Gastroesophageal sphincter (tissue), 4 donors: ENCODE measurements at places on chromosomes 1 and 21.

GRCh38 chr1:211925016-211925415, 94.5 kb upstream of the LPGAT1 start:
- no peak for ATAC-seq

- ATAC-seq: no peak
These were observed 611.6 kb downstream of the SMYD3 start for GRCh38 chr1:245895455-245895959.

GRCh38 chr1:248372394-248372793, 3.2 kb upstream of the OR2T6 start:
- ATAC-seq: no peak

GRCh38 chr1:206686478-206687249, 2.0 kb downstream of the MAPKAPK2 start:
- no peak for ATAC-seq

GRCh38 chr1:14522926-14523241, 75.6 kb upstream of the KAZN start:
- peak; percentile 57 for ATAC-seq

- ATAC-seq: no peak
These were observed 289.1 kb downstream of the TGFB2 start for GRCh38 chr1:218634212-218634611.

DNA sequence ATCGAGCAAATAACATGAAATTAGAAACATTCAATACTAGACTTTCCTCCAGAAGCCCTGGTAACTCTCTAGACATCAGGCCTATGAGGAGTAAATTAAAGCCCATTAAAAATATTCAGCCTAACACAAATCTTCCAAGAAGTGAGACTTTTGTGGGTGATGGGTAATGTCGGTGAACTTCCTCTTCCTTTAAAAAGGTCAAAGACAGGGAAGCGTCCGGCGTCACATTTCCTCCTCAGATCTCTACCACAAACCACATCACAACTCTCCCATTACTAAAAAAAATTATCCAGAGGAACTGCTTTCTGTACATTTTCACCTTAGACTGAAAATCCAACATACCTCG, 1.4 kb downstream of the EIF4G3 start:
- no peak for ATAC-seq

- ATAC-seq: peak; percentile 89
These were observed 71.1 kb downstream of the NIBAN1 start for GRCh38 chr1:184903111-184903692.

DNA sequence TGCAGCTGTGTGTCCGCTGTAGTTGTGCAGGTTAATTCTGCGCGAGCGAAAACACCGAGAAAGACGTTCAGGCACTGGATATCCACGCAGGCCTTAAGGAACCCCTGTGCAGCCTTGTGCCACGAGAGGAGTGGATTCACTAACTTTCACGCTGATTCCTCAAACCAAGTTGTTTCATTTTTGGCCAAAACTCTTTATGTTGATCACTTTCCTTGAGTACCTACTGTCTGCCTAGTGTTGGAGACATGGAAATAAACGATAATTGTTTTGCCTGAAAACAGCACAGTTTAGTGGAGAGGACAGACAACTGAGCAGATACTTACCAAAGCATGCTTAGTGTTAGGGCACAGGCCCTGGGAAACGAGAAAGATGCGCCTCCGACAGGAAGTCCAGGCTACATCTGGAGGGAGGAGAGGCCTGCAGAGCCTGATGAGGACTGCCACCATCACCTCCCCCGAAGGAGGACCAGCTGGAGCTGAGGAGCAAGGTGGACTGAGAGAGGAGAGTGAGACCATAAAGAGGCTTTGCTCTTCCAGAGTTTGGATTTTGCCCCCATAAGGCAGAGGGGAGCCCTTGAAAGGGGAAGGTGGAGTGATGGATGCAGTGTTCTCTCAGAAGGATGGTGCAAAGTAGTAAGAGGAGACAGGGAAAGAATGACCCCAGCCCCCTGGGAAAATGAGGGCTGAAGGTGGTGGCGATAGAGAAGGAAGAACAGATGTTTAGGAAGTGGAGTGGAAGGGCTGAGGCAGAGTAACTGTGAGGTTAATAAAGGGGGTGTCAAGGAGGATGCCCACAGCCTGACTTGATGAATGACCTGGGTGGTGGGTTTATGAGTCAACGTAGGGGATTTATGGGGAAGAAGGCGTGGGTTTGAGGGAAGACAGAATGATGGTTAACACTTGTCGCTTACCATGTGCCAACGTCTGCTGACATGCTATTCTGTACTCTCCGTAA, 956 bp upstream of the SCAF4 start:
- ATAC-seq: no peak

GRCh38 chr1:78549891-78550290, 59.1 kb downstream of the PTGFR start:
- no peak for ATAC-seq

- ATAC-seq: peak; percentile 73
These were observed 50.5 kb upstream of the ATF3 start for GRCh38 chr1:212557739-212558692.

DNA sequence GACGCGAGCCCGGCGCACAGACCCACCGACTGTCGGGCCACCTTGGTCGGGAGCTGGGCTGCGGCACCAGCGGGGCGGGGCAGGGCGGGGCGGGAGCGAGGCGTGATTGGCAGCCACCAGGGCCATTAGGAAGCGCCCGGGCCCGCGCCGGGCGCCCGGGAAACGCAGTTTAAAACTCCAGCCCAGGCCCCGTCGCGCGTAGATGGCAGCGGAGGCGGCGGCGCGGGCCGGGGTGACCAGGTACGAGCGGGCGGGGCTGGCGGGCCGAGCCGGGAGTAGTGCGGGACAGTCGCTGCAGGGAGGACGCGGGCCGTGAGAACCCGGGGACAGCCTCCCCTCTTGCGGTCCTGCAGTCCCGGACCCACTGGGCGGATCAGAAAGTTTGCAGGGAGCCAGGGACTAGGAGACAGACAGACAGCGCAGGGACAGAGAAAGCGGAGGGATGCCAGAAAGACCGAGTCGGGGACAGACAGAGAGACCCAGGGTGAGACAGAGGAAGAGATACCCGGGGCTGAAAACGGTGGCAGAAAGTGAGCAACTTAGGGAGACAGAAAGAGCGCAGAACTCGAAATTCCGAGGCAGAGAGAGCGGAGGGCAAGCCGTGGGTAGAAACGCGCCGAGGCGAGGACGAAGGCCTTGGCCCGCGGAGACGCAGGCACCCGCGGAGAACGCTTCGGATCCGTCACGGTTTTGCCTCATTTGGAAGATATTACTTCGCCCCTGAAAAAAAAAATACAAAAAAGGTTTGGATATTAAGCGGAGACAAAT, at the start of gene DMBX1:
Gene DMBX1, plus strand, starts transcription at position 199 of the 768 bp plus-strand sequence. CDS start 17,175 bp downstream, outside the sequence.
- ATAC-seq: peak; percentile 12

GRCh38 chr1:210049616-210050015, 111.6 kb downstream of the SYT14 start:
- no peak for ATAC-seq

DNA sequence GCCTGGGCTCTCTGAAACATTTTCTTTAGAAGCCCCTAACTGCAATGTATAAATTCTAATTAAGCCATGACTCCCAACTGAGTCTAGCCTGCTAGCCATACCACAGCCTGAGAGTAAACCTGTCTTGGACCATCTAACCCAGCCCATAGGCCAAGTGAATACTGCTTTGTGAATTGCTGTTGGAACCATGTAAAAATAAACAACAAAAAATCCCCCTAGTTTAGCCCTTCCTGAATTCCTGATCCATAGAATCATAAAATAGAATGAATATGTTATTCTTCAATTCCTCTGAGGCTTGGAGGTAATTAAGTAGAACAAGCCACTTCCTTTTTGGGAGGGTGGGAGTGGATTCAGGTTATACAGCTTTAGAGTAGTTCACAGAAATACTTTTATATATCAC, 1496.4 kb downstream of the MRPL39 start:
- ATAC-seq: no peak

DNA sequence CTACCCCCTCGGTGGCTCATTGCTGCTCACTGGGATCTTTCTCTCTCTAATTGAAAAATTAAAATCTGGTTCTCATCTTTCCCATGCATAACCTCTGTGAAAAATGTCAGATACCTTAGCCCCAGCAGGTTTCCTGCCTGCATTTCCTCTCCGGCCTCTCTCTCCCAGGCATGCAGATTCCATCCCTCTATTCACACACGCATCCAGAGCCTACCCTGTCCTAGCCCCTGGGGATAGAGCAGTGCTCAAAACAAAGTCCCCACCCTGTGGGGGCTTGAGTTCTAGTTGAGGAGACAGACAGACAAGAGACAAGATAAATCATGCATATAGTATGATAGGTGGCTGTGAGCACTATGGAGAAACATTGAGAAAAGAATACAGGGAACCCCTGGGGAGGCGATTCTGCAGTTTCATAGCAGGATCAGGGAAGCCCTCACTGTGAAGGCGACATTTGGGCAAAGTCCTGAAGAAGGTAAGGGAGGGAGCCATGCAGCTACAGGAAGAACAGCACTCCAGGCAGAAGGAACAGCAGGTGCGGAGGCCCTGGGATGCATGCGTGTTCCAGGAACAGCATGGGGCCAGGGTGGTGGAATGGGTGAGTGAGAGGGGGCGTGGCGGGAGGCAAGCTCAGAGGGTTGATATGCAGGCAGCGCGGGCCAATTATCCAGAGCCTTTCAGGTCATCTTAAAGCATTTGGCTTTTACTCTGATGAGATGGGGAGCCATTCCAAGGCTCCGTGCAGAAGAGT, 3.5 kb upstream of the BSND start:
- no peak for ATAC-seq

DNA sequence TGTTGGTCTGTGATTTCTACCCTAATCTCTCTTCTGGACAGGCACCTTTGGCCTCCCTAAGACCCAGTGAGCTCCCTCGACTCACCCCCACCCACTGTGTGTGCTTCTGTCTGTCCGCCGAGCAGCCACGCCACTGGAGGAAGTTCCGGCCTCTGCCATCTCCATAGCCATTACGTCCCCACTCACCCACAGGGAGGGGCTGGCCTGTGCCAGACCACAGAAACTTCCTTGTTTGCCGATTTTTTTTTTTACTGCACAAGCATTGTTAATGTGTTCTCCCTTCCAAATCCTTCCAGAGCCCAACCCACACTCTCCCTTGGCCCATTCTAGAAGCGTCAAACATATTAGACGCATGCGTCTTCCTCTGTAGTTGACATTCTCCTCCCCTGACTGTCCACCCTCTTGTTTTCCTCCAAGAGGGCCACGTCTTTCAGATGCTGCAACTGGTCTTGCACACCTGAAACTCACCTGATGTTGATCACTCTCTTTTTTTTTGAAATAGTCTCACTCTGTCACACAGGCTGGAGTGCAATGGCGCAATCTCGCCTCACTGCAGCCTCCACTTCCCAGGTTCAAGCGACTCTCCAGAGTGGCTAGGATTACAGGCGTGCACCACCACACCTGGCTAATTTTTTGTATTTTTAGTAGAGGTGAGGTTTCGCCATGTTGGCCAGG, 72.3 kb downstream of the EVA1C start:
- ATAC-seq: no peak

- ATAC-seq: no peak
These were observed 13.6 kb downstream of the GPR137B start for GRCh38 chr1:236155841-236156503.

DNA sequence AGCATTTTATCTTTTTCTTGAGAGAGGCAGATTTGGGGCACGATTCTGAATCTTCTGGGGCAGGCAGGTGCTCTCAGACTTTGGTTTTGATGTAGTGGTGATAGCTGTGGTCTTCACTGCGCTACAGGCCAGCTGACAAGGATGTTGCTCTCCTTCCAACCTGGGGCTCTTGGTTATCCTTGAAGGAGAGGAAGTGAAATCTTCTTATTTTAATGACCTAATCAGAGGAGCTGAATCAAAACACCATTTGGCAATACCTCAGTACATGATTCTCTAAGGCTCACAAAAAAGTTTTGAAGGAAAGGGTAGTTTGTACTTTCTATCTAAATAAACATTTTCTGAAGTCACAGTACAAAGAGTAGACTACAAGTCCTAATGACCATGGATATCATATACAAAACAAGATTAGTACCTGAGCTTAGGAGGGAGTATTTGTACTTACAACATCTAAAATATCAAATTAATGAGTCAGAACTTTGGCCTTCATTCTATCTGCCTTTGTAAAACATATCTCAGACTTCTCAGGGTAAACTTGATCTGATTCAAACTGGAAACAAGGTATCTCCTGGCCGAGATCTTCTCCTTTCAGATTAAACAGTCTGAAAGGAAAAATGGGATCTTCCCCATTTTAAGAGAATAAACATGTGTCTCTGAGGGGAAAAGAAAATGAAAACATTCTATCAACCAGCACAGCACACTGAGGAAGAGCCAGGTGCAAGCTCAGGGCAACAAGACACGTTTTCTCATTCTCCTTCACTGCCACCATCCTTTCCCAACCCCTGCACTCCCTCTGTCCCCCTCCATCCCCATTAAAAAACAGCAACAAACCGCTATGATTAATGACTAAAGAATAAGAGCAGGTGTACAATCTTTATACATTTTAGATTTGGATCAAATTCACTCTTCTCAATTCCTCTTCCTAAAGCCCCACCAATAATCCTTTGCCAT, 69.2 kb downstream of the SH3GLB1 start:
- peak; percentile 26 for ATAC-seq

DNA sequence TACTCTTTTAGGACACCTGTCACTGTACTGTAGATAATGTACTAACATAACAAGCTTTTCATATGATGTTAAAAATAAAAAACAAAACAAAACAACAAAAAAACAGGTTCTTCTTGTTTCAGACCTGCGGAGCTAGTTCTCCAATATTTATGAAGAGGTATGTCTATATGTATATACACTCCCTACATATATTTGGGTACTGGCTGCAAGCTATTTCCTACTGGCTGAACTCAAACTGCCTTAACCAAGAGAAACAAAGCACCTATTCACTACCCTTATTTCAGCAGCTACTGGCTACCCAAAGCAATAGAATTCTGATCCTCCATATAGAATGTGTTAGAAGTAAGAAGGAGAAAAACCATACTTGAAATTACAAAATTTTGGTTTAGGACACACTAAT, 73.5 kb downstream of the ABL2 start:
- no peak for ATAC-seq

DNA sequence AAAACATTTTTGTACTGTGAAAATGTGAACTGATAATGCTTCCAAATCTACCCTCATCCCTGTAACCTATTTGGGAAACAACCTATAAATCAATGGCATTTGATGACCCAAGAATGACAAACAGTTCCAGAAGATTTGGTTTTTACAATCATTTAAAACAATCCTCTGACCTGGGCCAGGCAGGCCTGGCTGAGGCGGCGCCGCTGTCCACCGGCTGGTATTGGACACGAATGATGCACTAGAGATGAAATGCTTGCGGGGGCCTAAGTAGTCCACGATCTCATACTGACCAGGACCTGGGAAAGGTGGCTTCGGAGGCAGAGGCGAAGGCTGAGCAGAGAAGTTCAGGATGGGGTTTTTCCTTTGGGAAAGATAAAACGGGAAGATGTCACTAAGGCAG, 41.5 kb downstream of the GRHL3 start:
- no peak for ATAC-seq

GRCh38 chr21:32748529-32748928, 20.7 kb upstream of the SYNJ1 start:
- no peak for ATAC-seq
